ENCODE measurements at places on chromosomes 11 and 22.

DNA sequence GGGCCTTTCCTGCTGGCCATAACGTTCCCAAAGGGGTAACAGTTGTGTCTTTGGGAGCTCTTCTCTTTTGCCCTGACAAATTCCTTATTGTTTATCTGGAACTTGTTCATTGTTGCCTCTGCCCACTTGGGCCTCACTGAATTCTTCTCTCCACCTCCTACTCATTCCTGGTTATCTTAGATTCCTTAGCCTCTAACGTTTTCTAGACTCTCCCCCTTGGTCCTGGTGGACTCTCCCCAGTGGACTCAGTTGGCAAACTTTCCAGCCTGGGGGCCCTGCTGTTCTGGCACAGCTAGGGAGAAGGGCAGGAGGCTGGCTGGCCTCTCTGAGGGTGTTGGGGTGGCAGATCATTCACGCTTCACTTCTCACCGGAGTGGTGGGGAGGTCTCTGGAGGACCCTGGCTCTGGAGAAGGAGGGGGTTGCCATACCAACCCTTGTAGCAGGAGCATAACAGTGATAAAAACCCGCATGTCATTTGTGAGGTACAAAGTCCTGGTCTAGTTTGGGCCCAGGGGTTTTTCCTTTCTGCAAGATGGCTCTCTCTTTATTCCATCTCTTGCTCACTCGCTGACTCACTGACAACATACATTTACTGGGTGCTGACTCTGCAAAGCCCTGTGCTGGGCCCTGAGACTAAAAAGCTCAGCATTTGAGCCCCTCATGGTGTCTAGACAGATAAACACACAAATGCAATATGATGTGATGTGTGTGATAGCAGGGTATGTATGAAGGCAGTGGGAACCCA is 39.7 kb downstream of the YWHAH start:
- DNase-seq: no peak

- no peak for DNase-seq
These were observed 17.9 kb upstream of the TPH1 start for GRCh38 chr11:18063862-18064434.

- no peak for DNase-seq
These were observed 27.9 kb downstream of the FAM83F start for GRCh38 chr22:40022536-40023240.

- no peak for DNase-seq
These were observed 4.8 kb upstream of the PHF21B start for GRCh38 chr22:45014654-45015053.

DNA sequence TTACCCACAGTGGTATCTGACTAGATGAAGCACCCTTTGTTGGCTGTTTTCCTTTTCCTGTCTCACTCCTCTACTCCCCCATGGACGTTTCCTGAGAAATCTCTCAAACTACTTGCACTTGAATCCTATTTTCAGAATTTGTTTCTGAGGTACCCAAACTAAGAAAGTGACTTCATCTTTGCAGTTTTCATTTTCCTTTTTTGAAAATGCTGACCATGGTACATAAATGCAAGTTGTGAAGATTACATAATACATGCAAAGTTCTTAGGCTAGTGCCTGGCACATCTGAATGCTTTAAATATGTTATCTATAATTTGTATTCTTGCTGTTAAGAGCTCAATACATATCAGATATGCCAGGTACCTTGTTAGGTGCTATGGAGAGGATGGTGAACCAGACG is 644.7 kb upstream of the TENM4 start:
- DNase-seq: no peak

All from activated CD8-positive, alpha-beta memory T cell treated with anti-CD3 and anti-CD28 coated beads for 4 hours (primary cell).